A172 (cell line): ENCODE measurements at places on chromosomes 5 and 9. TPM values are rescaled to one million over a fixed set of nuclear protein-coding genes. Genes with fewer than 3 reads are reported as not detected.

SV2C gene
- not detected in 2 replicates for total RNA-seq

CCT5 gene
- total RNA-seq, result 872 and 982 TPM in 2 replicates

PTPRD gene
- 0.71 and 1.0 TPM in 2 replicates for total RNA-seq

C1QTNF3 gene
- total RNA-seq, result not detected in 2 replicates

CXXC5 gene
- total RNA-seq, result 162 and 189 TPM in 2 replicates

RNF183 gene
- not detected in 2 replicates for total RNA-seq

TEX48 gene
- not detected in 2 replicates for total RNA-seq

IL5 gene
- total RNA-seq, result not detected in 2 replicates

CCDC152 gene
- 0.69 TPM in 1 of 2 replicates, not detected in the other for total RNA-seq

PAEP gene
- total RNA-seq, result not detected in 2 replicates

- peak; percentile 93 for DNase-seq
Observed at GRCh38 chr5:61052882-61053281, 107.9 kb downstream of the NDUFAF2 start.

- peak; percentile 57 for DNase-seq
Observed at GRCh38 chr5:17190242-17190778, 27.1 kb upstream of the BASP1 start.

- peak; percentile 99 for DNase-seq
Observed at GRCh38 chr5:91311697-91312501, 71.2 kb downstream of the ARRDC3 start.

DNA sequence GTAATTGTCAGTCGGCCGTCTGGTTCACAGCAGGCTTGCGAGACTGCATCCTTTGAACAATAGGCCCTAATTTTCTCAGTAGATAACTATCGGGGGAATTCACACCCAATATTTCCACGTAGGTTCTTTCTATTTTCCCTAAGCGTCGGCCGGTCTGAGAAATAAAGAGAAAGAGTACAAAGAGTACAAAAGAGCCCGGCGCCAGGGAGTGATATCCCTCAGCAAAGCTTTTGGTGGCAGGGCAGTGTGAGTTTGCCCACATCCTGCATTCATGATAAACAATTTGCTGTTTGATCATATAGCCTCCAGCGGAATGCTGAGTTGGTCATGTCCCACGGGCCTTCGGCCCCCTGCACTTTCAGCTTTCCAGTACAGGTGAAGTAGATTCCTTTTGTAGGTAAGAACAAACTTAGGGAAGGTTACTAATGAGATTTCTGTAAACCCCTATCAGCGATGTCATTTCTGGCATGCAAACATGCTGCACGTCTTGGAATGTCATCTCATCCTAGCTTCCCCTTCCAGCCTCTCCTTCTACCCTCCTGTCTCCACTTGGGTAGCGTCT lies 4.7 kb upstream of the PTGR1 start:
- no peak for DNase-seq

DNA sequence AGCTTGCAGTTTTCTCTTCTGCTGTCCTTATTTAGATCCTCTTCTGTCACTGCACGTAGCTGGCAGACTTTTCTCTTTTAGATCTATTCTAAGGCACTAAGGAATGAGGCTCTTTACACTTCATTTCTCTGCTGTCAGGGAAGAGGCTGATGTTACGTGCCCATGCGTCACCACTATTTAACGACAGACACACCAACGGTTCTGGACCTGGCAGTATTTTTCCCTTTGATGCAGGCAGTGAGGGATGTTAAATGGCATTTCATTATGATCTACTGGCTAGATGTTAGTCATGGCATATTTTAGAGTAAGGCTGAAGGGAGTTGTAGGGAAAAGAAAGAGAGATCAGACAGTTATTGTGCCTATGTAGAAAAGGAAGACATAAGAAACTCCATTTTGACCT lies 8.2 kb upstream of the CRHBP start:
- DNase-seq, result no peak

GRCh38 chr5:177552839-177553455 lies 1.4 kb downstream of the FAM193B start:
- no peak for DNase-seq

DNA sequence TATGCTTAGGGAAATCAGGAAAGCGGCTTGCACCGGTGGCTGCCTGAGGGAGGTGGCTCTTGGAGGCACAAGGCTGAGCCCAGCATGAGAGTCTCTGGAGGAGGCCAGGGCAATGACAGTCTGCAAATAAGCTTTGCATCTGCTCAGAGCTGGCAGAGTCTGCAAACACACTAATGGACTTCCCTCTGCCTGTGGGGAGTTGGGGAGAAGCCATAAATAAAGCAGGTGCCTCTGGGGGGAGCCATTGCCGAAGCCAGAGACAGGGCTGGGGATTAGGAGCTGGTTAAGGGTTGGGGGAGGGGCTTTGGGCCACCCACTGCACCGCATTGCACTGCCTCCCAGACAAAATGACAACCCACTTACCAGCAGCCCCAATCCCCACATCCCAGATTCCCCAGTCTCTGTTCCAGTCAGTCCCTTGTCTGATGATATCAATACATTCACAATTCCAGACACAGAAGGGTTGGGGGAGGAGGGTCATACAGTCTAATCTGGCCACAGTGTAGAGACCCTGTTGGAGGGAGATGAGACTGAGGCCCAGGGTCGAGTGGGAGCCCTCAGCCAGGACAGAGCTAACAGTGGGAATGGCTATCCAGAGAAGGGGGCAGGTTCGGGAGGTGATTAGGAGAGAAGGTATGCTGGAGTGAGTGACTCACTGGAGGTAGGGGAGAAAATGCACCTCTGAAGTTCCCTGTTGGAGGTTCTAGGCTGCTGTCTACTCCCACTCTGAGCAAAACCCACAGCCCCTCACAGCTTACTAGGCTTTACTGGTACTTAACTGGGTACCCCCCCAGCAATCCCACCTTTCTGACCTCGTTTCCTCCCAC lies 53.7 kb downstream of the PAX5 start:
- DNase-seq, result no peak

GRCh38 chr5:14143841-14144585 lies 871 bp downstream of the TRIO start:
- DNase-seq, result no peak

GRCh38 chr9:1294641-1295258 lies 244.6 kb downstream of the DMRT2 start:
- DNase-seq, result no peak

DNA sequence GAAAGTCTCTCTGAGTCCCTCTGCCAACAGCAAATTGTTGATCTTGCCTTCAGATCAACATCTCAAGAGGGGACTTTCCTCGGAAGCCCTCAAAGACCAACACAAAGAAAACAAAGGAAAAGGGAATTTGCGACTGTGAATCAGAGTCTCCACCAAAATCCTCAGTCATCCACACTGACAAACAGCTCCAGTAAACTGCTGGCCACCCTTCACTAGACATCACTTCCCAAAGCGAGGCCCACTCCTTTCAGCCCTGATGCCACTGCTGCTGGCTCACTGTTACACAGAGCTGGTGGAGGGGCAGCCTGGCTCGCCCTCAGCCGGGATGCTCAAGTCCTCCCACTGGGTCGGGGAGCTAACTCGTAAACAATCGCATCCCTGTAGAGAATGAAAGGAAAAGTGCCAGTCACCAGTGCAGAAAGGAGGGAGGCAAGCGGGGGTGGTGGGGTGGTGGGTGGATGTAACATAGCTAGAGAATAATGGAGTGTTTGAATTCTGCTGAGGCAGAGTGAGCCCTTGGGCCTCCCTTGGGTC lies 1.3 kb downstream of the FGF1 start:
- DNase-seq, result no peak

DNA sequence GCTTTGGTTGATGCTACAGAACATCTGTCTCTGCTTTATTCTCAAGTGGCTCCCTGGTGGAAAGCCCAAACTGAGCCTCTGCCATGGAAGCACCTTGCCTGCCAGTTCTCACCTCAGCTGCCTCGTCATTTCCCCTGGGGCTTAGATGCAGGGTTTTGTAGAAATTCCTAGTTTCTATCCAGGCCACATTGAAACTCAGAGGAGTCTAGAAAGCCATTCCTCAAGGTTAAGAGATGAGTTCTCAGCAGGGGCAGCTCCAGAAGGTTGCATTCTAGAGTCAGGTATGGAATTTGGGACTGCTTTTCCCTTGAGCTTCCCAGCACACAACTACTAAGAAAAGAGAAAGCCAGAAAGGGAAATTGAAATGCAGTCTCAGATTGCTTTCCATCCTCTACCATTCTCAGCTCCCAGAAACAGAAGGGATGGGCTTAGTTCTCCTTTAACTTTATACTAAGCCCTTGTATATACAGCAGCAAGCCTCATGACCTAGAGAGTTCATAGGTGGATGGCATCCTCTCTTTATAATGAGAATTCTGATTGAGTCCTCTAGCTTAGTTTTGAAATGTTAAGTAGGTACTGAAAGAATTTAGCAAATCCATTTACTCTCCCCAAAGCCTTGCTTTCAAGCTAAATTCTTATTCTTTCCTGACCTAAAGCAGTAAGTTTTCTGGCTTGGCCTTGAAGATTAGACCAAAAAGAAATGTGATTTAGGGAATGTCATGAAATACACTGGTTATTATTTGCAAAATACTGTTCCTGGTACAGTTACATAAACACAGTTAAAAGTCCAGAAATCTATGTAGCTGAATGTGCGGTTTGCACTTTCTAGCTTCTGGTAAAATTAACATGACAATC lies 66.0 kb upstream of the MEF2C start:
- DNase-seq, result no peak

DNA sequence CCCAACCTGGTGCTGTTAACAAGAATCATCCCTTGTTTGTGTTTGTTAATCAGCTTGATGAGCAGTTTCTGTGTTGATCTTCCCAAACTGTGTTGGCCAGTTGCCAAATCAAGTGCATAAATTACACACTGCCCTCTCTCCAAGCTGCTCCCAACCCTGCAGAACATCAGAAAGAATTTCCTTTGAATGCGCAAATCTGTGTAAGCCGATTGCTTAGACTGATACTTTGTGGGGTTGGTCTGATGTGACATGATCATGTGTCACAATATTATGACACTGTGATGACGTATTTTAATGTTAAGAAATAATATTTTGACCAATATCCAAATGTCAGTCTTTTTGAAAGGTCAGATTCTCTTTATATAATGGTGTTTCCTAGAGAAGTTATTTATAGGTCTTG lies 766.4 kb upstream of the WWC1 start:
- DNase-seq, result no peak

- no peak for DNase-seq
Observed at GRCh38 chr9:35731415-35732184, 395 bp downstream of the TLN1 start.

- DNase-seq, result no peak
Observed at GRCh38 chr9:33289936-33290246, 425 bp upstream of the NFX1 start.
